Thyroid gland (tissue), 4 donors: ENCODE measurements at places on chromosomes 5 and 9. TPM values are rescaled to one million over a fixed set of nuclear protein-coding genes. Genes with fewer than 3 reads are reported as not detected.

The FABP6 gene
- not detected for total RNA-seq

GRCh38 chr9:133777871-133778270 is 39.7 kb upstream of the SARDH start:
- no peak for DNase-seq
- no peaks in the 10 kb centered on the region for H3K4me1 ChIP-seq
- H3K4me3 ChIP-seq = no peak overlapping the region
- H3K36me3 ChIP-seq = peaks cover 15% of the 10 kb centered on the region
- no peaks in the 10 kb centered on the region for H3K27me3 ChIP-seq
- H3K27ac ChIP-seq = no peak overlapping the region

- no peaks in the 10 kb centered on the region for H3K27me3 ChIP-seq
- no peak for DNase-seq
- H3K4me1 ChIP-seq = no peaks in the 10 kb centered on the region
- no peak overlapping the region for H3K27ac ChIP-seq
- H3K36me3 ChIP-seq = no peaks in the 10 kb centered on the region
Observed at GRCh38 chr9:135021393-135021789, 66.1 kb upstream of the OLFM1 start.

The SOHLH1 gene
- not detected for total RNA-seq

The PCDHGA3 gene
- 3.7 TPM for total RNA-seq

The AQP3 gene
- 1.0 TPM for total RNA-seq
